ENCODE measurements at places on chromosomes 1 and 21. TPM values are rescaled to one million over a fixed set of nuclear protein-coding genes. Genes with fewer than 3 reads are reported as not detected.

GRCh38 chr1:198122693-198123092 lies 34.1 kb upstream of the NEK7 start:
- no peak overlapping the region for H3K4me3 ChIP-seq
- DNase-seq, result no peak
- H3K4me1 ChIP-seq, result no peaks in the 10 kb centered on the region

DNA sequence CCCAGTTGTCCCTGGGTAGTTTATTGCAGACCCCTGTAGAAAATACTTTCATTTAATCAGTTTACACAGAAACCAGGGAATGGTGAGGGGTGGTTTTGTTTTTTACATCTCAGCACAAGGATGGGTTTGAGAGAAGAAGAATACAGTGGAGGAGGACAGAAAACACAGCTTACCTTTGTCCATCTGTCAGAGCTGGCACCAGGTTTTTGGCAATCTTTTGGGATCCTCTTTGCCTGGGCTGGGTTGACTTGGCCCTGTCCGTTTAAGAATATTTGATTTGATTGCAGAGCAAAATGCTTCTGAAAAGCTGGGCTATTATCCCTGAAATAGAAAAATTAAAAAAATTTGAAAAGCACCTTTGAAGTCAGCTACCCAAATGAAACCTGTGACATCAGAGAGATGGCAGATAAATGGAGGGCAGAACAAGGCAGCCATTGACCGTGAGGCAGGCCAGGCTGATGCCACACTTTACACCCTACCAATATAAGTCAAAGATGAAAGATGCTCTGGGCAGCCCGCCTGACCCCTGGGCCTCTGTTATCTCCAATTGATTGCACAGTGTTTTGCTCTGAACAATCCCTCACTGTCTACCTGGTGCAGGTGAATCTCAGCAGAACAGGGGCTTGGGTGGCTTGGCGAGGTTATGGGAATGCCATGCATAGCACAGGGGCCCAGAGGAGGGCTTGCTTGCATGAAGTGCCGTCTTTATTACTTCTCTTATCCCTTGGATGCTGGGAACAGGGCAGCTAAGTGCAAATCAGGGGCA lies 218.8 kb downstream of the LMX1A start:
- no peak overlapping the region for H3K4me3 ChIP-seq
- no peak overlapping the region for H3K27ac ChIP-seq
- H3K27me3 ChIP-seq, result no peaks in the 10 kb centered on the region

DNA sequence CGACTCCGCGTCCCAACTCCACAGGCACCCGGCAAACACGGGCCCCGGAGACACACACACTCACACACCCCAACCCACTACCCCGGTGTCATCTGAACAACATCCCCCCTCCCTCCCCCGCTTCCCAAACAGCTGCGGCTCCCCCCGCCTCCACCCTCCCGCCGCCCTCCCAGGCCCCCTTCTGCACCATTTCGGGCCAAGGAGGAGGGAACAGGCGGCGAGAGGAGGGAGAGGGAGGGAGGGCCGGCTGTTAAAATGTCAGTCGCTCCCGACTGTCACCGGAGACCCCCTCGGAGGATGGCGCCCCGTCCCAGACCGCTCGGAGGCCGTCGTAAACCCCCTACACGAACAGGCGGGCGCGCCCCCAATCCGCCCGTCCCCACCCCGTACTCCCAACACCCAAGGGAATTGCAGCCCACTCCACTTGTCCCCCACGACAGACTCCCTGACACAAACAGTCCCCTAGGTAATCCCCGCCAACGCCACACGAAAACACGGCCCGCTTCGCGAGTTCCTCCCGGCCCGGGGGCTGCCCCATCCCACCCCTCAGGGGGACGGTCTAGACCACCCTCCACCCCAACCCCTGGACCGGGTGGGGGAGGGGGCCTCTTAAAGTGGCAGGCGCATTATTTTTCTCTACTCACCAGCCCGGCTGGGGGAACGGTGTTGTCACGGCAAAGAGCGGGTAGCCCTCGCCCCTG lies 583 bp downstream of the MEF2D start:
- H3K4me1 ChIP-seq, result peaks cover 69% of the 10 kb centered on the region
- no peaks in the 10 kb centered on the region for H3K27me3 ChIP-seq
- DNase-seq, result peak; percentile 65
- peak overlapping the region; percentile 99 for H3K27ac ChIP-seq

The LCE5A gene
- total RNA-seq, result not detected

DNA sequence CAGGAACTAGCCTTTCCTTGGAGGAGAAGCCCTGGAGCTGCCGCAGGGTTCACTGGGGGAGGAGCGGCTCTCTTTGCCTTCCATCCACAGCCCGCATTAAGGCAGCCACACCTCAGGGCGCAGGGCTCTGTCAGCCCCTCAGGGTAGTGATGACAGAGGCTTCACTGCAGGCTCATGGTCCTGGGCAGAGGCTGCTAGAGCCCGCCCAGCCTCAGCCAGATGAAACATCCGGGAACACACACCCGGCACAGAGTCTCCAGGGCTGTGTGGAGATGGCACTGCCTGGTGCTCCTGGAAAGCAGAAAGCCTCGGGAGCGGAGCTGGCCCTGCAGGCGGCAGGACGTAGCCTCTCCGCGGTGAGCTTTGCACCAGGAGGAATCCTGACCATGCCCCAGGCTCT lies 29.4 kb upstream of the PEX10 start:
- no peaks in the 10 kb centered on the region for H3K36me3 ChIP-seq
- H3K27me3 ChIP-seq, result peaks cover 12% of the 10 kb centered on the region
- no peak overlapping the region for H3K4me3 ChIP-seq
- peaks cover 5% of the 10 kb centered on the region for H3K4me1 ChIP-seq

DNA sequence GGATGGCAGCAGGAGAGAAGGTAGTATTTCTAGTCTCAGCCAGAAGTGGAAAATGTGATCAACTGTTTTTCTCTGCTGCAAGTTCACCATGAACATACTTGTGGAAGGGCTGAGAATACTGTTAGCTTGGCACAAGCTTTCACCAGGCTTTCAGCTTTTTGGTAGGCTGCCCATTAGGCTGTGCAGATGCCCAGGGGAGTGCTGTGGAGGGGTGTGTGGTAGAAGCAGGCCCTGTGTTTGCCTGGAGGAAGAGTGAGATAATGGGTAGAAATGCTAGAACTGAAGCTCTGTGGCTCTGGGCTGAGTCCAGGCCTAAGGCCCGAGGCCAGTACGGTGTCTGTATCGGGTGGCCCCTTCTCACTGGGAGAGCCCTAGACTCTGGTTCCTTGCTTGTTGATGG lies 9.8 kb downstream of the DNAJC6 start:
- H3K4me1 ChIP-seq, result no peaks in the 10 kb centered on the region
- H3K36me3 ChIP-seq, result no peaks in the 10 kb centered on the region
- H3K27ac ChIP-seq, result no peak overlapping the region
- no peaks in the 10 kb centered on the region for H3K27me3 ChIP-seq

DNA sequence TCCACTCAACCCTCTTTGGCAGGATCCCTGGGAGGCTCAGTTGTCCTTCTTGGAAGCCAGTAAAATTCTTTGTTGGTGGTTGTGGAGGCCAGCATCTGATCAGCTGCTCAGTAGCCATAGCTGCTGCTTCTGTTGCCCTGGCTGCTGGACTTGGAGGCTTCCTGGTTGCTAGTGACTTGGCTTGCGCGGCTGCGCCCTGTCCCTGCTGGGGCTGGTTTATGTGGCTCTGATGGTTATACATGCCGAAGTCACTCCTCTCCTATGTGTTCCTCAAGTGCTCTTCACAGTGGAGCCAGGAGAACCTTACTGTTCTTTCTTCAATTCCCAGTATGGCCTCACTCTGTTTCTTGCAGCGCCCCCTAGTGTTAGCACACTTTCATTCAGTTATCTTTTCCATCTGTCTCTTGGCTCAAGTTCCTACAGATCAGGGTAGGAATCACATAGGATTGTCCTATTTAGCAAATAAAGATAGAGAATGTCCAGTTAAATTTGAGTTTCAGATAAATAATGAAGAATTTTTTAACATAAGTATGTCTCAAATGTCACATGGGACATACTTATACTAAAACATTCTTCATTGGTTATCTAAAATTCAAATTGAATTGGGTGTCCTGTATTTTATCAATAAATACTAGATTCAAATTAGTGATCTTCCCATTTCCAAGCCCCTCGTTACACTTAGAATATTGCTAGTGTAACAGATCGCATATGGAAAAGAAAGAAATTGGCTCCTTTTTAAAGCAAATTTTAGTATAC lies 176.5 kb downstream of the TGFB2 start:
- no peaks in the 10 kb centered on the region for H3K4me1 ChIP-seq
- no peaks in the 10 kb centered on the region for H3K27me3 ChIP-seq
- H3K36me3 ChIP-seq, result no peaks in the 10 kb centered on the region
- H3K27ac ChIP-seq, result no peak overlapping the region

GRCh38 chr21:43890042-43890441 lies 25.0 kb downstream of the AGPAT3 start:
- H3K27ac ChIP-seq, result no peak overlapping the region
- peaks cover 2% of the 10 kb centered on the region for H3K4me1 ChIP-seq
- peaks cover 7% of the 10 kb centered on the region for H3K36me3 ChIP-seq

The SPRR2F gene
- total RNA-seq, result not detected

The COL18A1 gene
- 18.6 TPM for total RNA-seq

GRCh38 chr1:85319931-85320330 lies 43.5 kb upstream of the BCL10 start:
- H3K27me3 ChIP-seq, result no peaks in the 10 kb centered on the region
- no peaks in the 10 kb centered on the region for H3K36me3 ChIP-seq
- no peak overlapping the region for H3K27ac ChIP-seq
- H3K4me3 ChIP-seq, result no peak overlapping the region
- no peak for DNase-seq

DNA sequence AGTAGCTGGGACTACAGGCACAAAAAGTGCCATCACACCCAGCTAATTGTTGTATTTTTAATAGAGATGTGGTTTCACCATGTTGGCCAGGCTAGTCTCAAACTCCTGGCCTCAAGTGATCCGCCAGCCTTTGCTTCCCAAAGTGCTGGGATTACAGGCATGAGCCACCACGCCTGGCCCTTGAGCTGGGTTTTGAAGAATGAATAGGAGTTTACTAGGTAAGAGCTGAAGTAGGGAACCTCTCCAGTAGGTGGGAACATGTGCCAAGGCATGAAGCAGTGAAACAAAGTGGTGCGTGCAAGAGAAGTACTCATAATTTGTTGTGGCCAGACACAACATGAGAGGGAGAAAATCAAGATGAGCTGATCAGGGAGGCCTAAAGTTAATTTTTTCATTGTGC lies 55.8 kb downstream of the MAST2 start:
- H3K27ac ChIP-seq, result no peak overlapping the region
- H3K27me3 ChIP-seq, result no peaks in the 10 kb centered on the region
- no peak overlapping the region for H3K4me3 ChIP-seq
- no peaks in the 10 kb centered on the region for H3K4me1 ChIP-seq

DNA sequence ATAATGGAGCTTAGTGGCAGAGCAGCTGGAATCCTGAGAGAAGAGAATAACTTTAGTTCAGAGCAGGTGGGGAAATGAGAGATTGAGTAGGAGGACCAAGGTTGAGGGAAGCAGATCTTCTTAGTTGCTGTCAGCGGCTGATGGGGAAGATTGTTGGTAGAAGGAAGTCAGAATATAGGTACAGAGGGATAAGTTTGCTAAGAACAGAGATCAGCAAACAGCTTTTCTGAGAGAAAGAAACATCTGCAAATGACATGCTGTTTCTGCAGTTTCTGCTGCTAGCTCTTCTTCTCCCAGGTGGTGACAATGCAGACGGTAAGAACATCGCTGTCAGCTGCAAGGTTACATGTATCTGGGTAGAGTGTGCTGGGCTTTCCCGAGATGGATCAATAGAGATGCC lies at the start of gene CD1C:
CD1C (plus strand) TSS at position 113 of the 400 bp plus-strand sequence; CDS start at position 255, 142 bp downstream.
- H3K4me1 ChIP-seq, result no peaks in the 10 kb centered on the region
- DNase-seq, result no peak
- H3K27ac ChIP-seq, result no peak within 1 kb of the TSS
- H3K36me3 ChIP-seq, result no peaks in the 10 kb centered on the region

- no peaks in the 10 kb centered on the region for H3K27me3 ChIP-seq
- no peaks in the 10 kb centered on the region for H3K4me1 ChIP-seq
- H3K4me3 ChIP-seq, result no peak overlapping the region
- no peaks in the 10 kb centered on the region for H3K36me3 ChIP-seq
These were observed 33.6 kb downstream of the CD55 start for GRCh38 chr1:207355060-207355459.

- no peaks in the 10 kb centered on the region for H3K36me3 ChIP-seq
- H3K4me3 ChIP-seq, result no peak overlapping the region
- no peaks in the 10 kb centered on the region for H3K4me1 ChIP-seq
- no peaks in the 10 kb centered on the region for H3K27me3 ChIP-seq
These were observed 61.6 kb downstream of the LRRN2 start for GRCh38 chr1:204623894-204624361.

The GPR37L1 gene
- total RNA-seq, result 0.95 TPM

DNA sequence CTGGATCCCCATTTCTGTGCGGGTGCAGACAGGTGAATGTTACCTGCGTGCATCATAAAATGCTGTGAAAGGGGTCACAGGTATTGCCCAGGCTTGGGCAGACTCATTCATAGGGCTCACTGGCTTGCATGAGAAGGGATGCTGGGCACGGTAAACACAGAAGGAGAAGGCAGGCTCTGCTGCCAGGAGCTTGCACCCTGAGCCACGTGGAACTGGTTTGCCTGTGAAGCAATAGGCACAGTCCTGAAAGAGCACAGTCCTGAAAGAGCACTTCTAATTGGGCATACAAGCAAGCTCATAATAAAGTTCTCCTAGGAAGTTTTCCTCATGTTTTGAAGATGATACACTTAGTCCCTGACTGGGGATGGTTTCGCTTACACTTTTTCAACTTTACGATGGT lies 40.9 kb downstream of the GALNT2 start:
- DNase-seq, result no peak
- no peaks in the 10 kb centered on the region for H3K36me3 ChIP-seq
- H3K27ac ChIP-seq, result no peak overlapping the region
- peaks cover 14% of the 10 kb centered on the region for H3K4me1 ChIP-seq

DNA sequence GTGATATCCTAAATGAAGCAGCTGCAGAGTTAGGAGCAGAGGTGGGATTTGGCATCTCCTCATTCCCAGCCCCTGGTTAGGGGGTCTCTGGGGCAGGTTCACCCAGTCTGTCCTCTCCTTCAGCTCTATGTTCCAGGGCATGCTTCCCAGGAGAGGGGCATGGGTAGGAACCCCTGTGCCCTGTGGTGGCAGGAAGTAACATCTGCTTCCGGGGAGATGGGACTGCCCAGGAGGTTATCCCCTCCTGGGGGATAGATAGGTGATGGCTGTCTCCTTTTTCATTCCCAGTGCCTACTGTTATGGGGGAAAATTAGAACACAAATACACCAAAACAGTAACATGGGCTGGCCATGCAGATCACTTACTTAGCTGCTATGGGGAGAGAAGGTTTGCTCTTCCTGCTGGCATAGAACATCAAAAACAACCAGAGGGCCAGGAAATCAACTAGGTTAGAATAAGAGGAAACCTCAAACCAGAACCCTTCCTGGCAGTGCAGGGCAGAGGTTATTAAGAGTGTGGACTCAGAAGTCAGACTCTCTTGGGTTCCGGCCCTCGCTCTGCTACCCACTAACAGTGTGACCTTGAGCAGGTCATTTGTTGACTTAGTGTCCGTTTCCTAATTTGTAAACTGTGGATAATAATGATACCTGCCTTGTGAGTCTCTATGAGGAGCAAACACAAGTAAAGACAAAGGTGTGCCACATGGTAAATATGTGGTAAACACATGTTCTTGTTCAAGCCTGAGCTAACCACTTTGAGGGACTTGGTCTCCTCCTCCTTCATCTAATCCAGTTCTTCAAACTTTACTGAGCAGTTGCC lies 157.8 kb upstream of the JUN start:
- no peaks in the 10 kb centered on the region for H3K27me3 ChIP-seq
- H3K36me3 ChIP-seq, result no peaks in the 10 kb centered on the region
- H3K4me3 ChIP-seq, result no peak overlapping the region

Data from Peyer's patch (tissue), 4 donors.